ENCODE measurements at places on chromosomes 13 and 19.

DNA sequence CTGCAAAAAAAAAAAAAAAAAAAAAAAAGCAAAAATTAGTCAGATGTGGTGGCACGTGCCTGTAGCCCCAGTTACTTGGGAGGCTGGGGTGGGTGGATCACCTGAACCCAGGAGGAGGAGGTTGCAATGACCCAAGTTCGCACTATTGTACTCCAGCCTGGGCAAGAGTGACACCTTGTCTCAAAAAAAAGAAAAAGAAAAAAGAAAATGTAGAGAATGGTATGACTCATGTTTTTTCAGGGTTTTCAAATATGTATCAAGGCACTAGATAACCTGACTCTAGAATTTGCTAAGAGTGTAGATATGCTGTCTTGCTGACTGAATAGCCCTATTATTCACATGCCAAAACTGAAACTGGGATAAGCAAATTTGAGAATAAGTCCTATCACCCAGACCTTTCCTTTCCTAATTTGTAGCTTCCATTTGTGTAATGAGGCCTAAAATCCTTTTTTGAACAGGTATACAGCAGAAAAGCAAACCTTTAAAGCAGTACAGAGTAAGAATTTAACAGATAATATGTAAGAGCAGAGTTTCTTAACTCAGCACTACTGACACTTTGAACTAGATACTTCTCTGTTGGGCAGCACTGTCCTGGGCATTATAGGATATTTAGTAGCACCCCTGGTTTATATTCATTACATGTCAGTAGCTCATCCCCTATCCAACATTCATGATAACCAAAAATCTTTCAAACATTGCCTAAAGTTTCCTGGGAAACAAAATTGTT, 108.6 kb downstream of the ELF1 start:
- DNase-seq: no peak

- peak; percentile 83 for DNase-seq
Measured at GRCh38 chr19:53467485-53468262, at the start of gene ZNF813. Gene ZNF813 (plus strand): TSS chr19:53467733. CDS start chr19:53483823, 16,090 bp downstream.

GRCh38 chr19:48681127-48681470, 8.3 kb upstream of the NTN5 start:
- peak; percentile 31 for DNase-seq

- no peak for DNase-seq
Measured at GRCh38 chr13:44470638-44471562, 97.3 kb downstream of the SERP2 start.

DNA sequence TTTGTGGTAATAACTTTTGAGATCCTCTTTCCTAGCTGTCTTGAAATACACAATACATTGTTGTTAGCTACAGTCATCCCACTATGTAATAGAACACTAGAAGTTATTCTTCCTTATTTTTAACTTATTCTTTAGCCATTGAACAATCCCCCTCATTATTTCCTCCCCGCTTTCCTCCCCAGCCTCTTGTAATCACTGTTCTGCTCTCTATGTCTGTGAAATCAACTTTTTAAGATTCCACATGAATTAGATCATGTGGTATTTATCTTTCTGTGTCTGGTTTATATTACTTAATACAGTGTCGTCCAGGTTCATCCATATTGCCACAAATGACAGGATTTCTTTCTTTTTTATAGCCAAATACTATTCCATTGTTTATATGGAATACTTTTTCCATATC, 72.9 kb downstream of the SLC10A2 start:
- no peak for DNase-seq

GRCh38 chr19:10805758-10806247, 30.2 kb downstream of the TMED1 start:
- no peak for DNase-seq

GRCh38 chr19:31220540-31220939, 128.7 kb downstream of the TSHZ3 start:
- no peak for DNase-seq

GRCh38 chr19:50889638-50890037, 16.4 kb downstream of the KLK2 start:
- DNase-seq: no peak

DNA sequence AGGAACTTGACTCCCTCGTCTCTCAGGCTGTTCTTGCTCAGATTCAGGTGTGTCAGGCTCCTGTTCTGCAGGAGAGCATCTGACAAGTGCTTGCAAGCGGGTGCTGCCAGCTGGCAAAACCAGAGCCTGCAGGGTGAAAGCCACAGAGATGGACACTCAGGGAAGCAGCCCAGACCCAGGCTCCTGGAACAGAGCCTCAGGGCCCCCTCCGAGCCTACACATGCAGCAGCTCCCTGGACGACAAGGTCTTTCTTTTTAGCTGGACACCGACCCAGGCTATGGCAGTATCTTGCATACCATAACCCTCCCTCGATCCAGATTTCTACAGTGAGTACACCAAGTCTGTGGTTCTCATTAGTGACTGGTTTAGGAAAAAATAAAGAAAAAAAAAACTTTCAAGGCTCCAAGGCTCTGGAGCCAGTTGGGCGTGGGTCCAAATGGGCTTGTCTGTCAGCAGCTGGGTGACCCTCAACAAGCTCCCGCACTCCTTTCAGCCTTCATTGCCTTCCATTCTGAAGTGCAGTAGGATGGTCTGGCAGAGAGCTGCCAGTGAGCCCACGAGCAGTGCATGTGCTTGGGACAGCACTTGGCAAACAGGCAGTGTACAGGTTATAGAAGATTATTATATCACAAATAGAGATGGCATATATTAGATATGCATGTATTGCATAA, 29.9 kb downstream of the NLRP13 start:
- DNase-seq: no peak

GRCh38 chr19:41987141-41987860, 6.7 kb downstream of the ATP1A3 start:
- DNase-seq: no peak

DNA sequence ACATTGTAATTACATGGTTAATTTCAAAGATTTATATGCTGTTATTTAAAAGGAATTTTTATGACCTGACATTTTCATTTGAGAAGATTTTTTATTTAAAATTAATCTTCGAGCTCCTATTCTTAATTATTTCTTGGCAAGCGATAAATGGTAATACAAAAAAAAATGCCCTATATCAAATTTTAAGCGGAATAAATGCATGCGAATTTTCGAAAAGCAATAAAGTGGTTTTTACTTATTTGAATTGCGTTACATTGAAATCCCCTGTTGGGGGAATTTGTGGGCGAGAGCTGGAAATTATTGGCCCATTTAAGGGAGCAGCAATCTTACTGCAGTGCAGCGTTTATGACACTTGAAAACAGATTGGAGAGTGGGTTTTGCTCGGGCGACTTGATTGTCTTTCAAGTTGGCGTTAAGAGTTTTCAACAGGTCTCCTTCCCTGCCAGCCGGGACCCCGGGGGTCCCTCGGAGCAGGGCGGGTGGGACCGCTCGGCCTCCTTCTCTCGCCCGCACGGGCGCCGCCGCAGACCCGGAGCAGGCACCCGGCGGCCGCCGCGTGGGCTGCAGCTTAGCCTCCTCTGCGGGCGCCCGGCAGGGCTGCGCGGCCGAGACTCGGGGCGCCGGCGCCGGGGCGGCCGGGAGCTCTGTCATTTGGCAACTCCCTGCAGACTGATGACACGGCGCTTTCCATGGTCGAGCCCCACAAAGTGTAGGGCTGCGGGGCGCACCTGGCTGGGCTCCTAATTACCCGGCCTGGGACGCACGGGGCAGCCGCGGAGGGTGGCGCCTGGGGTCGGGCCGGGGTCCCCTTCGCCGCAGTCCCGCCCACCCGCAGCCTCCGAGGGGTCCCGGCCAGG, 255.1 kb upstream of the SOX21 start:
- no peak for DNase-seq

DNA sequence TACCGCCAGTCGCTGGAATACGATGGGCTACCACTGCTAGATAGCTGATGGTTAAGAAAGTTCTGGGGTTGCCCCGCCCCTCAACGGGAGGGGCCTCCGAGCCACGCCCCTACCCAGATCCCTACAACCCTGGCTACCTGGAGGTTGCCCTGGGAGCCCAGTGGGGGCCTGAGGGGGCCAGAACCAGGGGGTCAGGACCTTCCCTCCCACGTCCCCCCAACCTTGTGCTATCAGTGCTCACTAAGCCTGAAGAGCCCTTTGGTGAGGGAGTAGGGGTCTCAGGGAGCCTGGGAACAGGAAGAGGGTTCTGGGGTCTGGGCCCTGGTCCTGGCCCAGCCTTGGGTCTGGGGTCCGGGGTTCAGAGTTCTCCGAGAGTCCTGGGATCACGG, 8.9 kb downstream of the OCEL1 start:
- DNase-seq: no peak

DNA sequence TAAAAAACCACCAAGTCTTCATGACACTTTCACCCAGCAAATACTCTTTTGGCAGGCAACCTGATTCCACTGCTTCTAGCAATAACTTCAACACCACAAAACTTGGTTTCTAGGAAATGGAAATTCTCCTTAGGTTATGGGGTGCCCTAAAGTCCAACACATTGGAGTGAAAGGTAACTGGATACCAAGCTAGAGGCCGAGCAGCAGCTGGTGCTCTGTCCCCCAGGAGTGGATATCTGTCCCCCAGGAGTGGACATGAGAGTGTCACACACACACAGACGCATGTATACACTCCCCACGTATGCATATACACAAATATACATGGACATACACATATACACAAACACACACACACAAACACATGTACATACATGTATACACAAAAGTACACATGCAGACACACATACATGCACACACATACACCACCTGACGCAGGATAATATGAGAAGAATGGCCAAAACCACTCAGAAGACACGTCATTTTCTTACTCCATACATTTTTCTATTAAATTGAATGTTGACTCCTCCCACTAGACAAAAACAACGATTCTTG, 50.8 kb downstream of the RFX2 start:
- DNase-seq: no peak

- no peak for DNase-seq
Measured at GRCh38 chr19:28359431-28360414, 853.2 kb downstream of the UQCRFS1 start.

GRCh38 chr19:35977446-35978222, 17.4 kb upstream of the SDHAF1 start:
- DNase-seq: peak; percentile 23

- peak; percentile 42 for DNase-seq
Measured at GRCh38 chr19:39341129-39341718, 997 bp upstream of the SAMD4B start.

DNA sequence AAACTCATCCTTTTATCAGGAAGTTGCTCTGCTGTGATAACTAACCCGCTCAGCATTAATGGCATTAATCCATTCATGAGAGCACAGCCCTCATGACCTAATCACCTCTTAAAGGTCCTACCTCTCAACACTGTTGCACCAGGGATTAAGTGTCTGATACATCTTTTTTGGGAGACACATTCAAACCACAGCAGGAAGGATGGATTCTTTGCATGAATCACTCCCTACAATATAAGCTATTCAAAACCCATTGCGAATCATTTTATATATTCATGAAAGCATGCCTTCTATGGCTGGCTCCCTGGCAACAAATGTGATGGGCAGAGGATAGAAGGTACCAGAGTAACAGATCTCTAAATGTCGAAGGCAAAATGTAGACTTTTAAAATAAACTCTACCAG, 27.6 kb downstream of the ARL11 start:
- DNase-seq: no peak
